ENCODE measurements at places on chromosomes 7 and 10.

- peak; percentile 65 for DNase-seq
Measured at GRCh38 chr7:149196705-149197171, 1.4 kb downstream of the ZNF282 start.

DNA sequence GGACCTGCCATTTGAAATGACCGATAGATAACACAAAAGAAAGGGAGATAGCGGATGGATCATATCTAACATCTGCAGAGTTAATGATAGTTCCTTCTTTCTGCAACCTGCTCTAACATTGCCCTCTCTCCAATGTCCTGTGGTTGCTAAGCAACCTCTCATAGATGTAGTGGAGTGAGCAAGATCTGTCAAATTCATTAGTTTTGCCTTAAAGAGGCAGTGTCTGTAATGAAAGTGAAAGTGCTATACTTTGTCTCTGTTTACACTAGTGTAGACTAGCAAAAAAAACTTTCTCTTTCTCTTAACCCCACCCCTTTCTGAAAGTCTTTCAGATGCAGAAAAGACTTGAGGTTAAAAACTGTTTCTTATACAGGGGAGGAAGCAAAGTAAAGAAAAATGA, 1196.9 kb downstream of the SORCS3 start:
- no peak for DNase-seq

DNA sequence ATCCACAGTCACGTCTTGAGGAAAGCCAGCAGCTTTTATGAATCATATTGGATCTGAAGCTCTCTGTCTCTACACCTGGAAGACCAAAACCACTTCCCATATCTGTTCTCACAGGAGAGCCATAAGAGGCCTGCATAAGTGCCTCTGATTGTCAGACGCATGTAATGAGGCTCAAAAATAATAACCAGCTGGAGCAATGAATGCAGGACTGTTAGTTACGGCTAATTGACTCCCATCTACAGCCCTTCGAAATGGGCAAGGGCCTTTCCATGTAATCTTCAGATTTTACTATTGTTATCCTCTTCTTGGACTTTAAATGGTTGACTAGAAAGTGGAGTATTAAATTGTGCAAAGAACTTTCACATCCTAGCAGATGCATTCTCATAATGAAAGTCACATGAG, 4.4 kb upstream of the SEMA3C start:
- no peak for DNase-seq

- DNase-seq = peak; percentile 43
Measured at GRCh38 chr10:69179089-69179742, 818 bp upstream of the SUPV3L1 start.

GRCh38 chr10:3875842-3876235, 90.8 kb upstream of the KLF6 start:
- DNase-seq = no peak

DNA sequence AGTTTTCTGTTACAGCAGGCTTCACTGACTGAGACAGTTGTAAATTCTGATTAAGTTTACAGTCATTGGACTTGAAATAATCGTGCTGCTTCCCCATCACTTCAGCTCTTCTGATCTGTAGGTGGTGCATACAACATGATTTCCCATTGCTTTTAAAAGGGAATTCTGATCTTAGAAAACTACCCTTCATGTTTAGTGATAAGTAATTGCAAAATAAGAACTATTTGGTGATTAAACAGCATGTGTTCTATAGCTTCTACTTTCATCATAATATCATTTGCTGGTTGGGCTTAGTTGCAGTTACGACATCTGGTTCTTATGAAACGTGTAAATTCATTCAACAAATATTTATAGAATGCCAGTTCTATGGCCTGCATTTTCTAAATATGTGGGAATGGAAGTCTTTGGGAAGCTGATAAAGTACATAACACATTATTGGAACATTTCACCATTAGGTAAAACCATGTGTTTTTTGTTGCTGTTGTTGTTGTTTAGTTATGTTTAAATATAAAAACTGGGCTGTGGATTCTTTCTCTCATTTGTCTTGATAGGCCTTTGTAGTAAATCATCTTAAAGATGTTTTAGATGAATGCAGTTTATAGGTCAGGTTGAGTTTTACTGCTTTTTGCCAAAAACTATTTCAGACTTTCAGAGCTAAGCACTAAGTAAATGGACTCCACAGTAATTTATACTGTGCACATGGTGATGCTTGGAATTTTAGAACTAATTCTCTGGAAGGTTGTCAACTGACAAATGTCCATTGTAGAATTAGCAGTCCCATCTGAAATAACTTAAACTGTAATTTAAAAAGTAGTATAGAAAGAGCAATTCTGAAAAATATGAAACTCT, 13.1 kb downstream of the GNAI1 start:
- DNase-seq = no peak

DNA sequence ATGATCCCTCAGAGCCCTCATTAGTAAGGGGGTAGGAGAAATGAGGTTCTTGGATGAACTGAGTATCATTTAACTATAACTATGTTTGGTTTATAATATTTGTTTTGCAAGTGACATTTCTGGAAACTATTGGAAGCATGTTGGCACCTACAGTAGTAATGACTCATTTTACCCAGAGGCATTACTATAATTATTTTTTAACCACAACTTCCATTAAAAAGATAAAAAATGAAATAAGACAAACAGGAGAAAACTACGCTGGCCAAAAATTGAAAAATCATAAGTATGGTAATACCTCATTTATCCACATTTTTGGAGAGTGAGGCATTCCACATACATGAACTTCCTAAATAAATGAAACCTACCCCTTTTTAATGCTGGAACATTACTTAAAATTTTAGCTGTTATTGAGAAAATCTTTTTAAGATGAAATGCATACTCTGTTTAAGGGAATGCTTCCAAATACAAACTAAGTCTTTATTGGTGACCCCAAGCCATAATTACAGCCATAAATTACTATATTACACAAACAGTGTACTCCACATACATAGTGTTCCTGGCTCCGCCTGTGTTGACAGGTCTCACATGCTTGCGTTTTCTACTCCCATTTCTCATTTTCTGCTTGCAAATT, 84.6 kb upstream of the CAPZA2 start:
- no peak for DNase-seq

GRCh38 chr10:7544203-7544602, 122.6 kb downstream of the ITIH5 start:
- no peak for DNase-seq

GRCh38 chr10:7206412-7207100, 204.3 kb downstream of the SFMBT2 start:
- DNase-seq = no peak

DNA sequence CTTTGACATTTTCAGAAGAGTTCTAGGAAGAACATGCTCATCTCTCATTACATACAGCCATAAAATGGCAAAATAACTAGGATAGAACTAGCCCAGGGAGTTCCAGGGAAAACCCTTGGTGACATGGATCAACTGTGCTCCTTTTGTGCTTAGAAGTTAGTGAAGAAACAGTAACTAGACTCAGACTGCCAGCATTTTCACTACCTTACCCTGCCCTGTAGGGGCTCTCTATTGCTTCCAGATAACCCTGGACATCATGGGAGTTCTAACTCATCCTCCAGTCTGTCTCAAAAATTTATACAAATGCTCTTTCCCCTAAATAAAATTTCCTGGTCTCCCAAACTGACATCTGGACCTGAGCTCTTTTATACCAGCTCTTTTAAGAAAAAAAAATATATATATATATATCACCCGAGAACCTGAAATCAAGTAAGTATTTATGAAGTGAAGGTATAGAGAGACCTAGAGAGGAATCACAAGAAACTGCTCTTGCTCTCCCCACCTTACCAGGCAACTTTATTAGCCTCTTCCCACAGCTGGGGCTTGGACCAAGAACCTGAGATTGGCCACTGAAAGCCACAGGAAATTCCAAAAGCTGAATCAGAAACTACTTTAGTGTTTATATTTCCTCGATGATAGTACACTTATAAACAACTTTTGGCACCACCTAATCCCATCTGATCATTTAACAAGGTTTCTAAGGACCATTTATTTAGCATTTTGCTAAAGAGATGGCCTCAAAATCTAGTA, 101.4 kb downstream of the RELN start:
- no peak for DNase-seq

- DNase-seq = no peak
Measured at GRCh38 chr7:1741751-1742554, 71.9 kb downstream of the ELFN1 start.

- DNase-seq = peak; percentile 73
Measured at GRCh38 chr10:63819753-63820329, 298.6 kb downstream of the REEP3 start.

DNA sequence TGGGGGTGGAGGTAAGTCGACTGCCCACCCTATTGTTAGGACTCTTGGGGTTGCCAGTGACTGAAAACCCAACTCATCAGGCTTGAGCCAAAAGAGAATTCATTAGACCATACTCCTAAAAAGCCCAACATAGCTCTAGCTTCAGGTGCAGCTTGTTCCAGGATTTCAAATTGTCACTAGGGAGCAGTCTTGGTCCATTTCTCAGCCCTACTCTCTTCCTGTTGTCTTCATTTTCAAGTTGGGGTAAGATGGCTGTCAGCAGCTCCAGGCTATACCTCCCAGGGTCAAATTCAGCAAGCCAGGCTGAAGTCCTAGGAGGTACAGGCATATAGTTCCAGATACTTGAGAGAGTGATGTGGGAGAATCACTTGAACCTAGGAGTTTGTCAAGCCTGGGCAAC, 14.9 kb upstream of the COL13A1 start:
- DNase-seq = no peak

- no peak for DNase-seq
Measured at GRCh38 chr7:151053096-151053495, 4.6 kb downstream of the CDK5 start.

- no peak for DNase-seq
Measured at GRCh38 chr7:23212841-23213240, 31.0 kb downstream of the NUP42 start.

DNA sequence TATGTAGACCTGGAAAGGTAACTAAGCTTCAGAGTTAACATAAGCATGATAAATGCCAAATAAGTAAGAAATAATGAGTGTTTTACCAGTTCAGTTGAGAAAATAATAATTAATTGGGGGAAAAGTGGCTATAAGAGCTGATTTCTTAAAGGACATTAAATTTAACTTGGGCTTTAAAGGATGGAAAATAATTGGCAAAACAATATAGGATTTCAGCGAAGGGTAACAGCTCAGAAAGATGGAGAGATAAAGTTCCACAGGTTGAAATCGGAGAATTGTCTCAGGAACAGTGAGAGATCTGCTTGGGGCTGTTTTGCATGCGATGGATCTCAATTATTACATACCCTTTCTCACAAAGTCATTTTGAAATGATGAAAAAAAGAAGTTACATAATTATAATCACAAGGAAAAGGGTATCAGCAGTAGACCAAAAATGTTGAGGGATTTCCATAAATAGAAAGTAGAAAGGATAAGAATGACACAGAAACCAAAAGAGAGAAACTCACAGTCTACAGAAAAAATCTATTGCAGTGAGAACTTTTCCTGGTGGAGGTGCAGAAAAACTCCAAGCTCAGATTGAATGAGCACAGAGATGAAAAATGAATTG, 40.1 kb upstream of the ITGB8 start:
- no peak for DNase-seq

GRCh38 chr7:4740796-4741195, 34.6 kb upstream of the AP5Z1 start:
- no peak for DNase-seq

- no peak for DNase-seq
Measured at GRCh38 chr10:77927402-77928246, 1.1 kb upstream of the DLG5 start.

GRCh38 chr7:42831718-42832522, 80.0 kb downstream of the C7orf25 start:
- DNase-seq = no peak

- no peak for DNase-seq
Measured at GRCh38 chr10:70432561-70433263, 8.8 kb downstream of the NODAL start.

Data from islet precursor cell (in vitro differentiated cells).